ENCODE measurements at places on chromosomes 1 and 21.

- no peak for DNase-seq
Observed at GRCh38 chr1:227926216-227926791, 21.4 kb downstream of the WNT9A start.

DNA sequence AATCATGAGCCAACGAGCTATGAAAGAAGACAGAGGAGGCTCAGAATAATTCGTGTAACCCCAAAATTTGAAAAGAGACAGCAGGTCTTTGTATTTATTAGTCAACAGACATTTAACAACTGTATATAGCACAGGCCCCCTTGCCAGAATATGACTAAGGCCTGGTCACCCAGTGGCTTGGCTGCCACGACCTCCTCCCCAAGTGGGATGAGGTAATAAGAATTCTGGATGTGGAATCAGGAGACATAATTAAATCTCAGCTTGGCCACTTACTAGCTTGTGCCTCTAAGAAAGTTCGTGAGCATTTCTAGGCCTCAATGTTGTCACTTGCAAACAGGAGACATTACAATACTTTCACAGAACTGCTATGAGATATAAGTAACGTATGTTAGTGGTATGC, 134.2 kb upstream of the TNFSF4 start:
- DNase-seq = no peak

DNA sequence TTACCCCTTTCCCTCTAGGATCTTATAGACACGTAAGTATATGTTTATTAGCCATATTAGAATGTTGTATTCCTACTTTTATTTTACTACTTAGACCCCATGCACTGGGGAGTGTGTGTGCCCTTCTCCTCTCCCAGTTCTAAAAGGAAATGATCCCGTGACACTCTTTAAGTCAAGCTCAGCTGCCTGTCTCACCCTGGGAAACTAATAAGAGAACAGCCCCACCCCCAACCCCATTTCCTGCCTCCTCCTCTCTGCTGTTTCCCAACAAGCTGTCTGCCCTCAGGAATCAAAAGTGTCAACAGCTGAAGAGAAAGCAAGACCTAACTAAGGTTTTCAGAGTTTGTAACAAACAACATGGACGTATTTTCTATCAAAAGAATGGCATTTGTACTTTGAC, 92.6 kb upstream of the VAV3 start:
- no peak for DNase-seq

DNA sequence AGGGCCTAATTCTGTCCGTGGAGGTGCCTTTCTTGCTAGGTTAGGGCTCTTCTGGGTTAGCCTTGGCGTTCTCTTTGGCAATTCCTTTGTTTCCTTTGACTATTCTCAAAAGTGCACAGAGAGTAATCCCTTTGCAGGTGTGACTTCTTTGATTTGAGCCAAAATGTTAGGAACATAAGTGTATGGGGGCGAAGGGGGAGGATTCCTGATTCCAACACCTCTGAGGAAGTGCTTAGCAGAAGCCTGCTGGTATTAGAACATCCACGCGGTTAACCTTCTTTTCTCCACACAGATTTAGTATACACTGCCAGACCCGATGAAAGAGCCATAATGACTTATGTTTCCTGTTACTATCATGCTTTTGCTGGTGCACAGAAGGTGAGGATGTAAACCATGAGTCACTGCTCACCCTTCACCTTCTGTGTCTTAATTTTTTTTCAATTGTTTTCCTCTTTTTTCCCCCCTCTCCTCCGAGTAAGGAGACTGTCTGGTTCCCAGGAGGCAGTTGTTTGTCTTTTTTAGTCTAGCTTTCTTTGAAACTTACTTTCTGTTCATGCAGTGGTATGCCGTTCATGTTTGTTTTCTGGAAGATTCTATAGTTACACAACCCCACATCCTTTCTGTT, 48.0 kb downstream of the ACTN2 start:
- DNase-seq = no peak

DNA sequence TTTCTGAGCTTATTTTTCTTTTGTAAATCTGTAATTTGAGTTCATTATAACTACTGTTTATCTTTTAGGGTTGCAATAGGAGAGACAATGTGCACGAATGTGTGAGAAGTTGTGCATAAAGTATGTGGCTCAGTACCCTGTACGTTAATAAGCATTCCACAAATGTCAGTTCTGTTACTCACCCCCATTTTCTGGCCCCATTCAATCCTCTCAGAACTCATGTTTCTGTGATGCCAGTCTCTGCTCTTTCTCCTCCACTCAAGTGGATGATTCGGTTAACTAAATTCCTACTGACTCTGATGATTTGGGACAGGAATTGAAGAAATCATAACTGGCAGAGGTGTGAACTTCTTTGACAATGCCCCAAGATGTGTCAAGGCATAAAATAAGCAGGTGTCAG, 10.2 kb upstream of the DMRTB1 start:
- DNase-seq = no peak

DNA sequence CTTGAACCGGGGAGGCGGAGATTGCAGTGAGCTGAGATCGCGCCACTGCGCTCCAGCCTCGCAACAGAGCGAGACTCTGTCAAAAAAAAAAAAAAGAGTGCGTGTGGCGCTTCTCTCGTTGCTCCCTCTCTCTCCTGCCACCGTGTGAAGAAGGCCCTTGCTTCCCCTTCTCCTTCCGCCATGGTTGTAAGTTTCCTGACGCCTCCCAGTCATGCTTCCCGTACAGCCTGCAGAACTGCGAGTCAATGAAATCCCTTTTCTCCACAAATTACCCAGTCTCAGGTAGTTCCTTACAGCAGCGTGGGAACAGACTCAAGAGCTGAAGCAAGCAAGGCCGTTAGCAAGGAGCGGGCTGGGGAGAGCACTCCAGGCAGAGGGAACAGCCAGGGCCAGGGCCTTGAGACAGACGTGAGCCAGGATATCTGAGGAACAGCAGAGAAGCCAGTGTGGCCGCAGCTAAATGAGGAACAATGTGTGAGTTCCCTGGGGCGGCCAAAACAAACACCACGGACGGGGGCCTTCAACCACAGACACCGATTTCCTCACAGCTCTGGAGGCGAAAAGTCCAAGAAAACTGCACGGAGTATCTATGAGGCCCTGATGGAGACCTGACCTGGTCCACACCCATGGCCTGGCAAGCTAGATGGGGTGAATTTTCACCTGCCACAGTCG, 54.2 kb upstream of the ETS2 start:
- no peak for DNase-seq

- DNase-seq = no peak
Observed at GRCh38 chr1:224405604-224405970, 29.0 kb downstream of the WDR26 start.

DNA sequence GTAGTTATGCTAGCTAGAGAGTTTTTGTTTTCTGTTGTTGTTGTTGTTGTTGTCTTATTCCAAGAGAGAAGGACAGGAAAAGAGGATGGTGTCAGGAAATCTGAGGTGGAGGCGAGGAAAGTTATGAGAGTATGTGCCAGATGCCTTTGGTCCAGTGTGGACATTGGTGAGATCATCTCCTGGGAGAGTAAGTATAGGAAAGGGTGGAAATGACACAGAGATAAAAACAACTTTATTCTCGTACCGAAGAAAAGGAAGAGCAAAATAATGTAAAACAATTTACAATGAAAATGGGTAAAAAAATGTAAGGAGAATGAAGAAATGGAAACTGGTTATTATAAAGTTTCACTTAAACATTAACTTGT, 97.4 kb upstream of the ADGRL2 start:
- DNase-seq = no peak
